M059J (cell line): ENCODE measurements at places on chromosomes 7 and 10.

DNA sequence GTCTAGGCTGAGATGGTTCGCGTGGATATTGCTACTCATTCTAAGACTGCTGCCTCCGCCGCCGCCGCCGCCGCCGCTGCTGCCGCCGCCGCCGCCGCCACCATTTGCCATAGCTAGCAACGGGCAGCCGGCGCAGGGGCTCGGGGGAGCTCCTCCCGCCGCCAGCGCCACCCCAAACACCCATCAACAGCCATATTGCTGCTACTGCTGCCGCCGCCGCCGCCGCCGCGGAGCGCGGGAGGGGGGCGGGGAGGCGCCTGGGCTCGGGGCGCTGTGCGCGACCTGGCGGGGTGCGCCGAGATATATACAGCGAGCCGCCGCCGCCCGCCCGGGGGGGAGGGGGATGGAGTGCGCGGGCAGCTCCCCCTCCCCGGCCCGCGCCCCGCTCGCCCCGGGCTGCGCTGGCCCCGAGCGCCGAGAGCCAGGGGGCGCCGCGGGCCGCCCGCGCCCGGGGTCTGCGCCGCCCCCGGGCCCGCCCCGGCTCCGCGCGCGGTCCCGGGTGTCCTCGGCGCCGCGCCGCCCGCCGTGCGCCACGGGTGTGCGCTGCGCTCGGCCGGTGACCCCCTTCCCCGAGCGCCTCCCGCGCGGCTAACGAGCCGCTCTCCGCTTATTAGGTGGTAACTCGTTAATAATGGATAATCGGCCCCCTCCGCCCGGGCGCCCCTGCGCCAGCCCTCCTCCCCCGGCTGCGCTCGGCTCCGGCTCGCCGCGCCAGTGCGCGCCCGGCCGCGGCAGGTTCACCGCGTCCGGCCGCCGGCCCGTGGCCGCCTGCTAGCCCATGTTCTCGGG lies at the start of gene KCNMA1:
Gene KCNMA1, minus strand, starts transcription at position 277 of the 789 bp plus-strand sequence.
- DNase-seq = peak; percentile 49

- no peak for DNase-seq
These were observed 28.8 kb upstream of the CUL1 start for GRCh38 chr7:148669927-148670326.

- no peak for DNase-seq
These were observed 40.6 kb upstream of the FAM3C start for GRCh38 chr7:121436688-121437087.

DNA sequence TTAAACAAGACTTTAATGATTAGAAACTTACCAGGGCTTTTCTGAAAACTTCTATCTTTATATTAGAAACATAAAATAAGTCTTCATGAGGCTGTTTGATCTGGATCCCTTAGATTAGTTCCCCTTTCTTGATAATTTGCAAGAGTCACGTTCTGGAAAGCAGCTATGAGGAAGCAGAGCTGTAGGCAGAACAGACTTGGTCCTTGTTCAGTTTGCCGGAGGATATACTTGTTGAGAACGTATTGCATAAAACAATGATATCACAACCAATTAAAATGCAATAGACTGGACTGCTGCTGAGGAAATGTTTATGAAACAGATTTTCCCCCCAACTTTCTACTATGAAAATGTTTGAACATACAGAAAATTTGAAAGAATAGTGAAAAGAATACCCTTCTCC lies 2.8 kb downstream of the SAMD9L start:
- DNase-seq = no peak

- DNase-seq = no peak
These were observed 29.7 kb downstream of the HTRA1 start for GRCh38 chr10:122490786-122491680.

GRCh38 chr10:107914450-107915214 lies 750.1 kb upstream of the SORCS1 start:
- DNase-seq = no peak

DNA sequence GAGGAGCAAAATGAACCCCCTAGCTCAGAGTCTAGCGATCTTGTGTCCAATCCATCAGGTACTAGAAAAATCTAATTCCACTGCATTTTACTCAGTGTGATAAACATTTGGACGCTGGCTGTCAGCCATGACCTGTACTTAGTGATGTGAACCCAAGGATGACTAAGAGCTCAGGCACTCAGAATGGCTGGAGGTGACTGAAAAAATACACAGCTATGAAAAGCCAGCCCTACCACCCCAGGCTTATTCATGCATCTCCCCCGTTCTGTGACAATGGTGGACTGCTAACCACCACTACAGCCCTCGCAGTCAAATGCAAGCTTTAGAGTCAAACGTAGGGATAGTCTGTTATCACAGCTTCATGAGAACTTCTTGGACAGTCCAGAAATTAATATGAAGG lies 14.9 kb downstream of the AFAP1L2 start:
- DNase-seq = peak; percentile 97
